ENCODE measurements at places on chromosomes 5 and 9.

DNA sequence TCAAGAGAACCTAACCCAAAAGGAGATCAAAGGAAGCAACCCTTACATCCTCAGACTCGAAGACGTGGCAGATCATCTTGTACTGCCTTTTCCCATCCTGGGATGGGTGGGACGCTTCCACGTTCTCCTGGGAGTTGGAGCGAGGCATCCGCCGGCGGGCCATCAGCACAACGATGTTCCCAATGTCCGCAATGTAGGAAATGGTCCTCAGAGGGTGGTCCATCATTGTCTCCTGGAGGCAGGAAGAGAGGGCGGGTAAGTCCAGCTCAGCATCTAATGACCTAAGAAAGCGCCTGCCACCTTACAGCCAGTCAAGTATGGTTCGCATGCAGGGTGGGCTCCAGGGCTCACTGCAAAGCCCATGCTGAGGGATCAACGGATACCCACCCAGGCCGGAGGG lies 131.2 kb downstream of the ENTREP1 start:
- no peaks in the 10 kb centered on the region for H3K4me1 ChIP-seq
- no peaks in the 10 kb centered on the region for H3K27me3 ChIP-seq
- no peaks in the 10 kb centered on the region for H3K36me3 ChIP-seq
- no peak overlapping the region for H3K4me3 ChIP-seq
- no peak for DNase-seq

- no peaks in the 10 kb centered on the region for H3K4me1 ChIP-seq
- H3K4me3 ChIP-seq, result no peak overlapping the region
- DNase-seq, result no peak
- H3K27ac ChIP-seq, result no peak overlapping the region
- no peaks in the 10 kb centered on the region for H3K36me3 ChIP-seq
Observed at GRCh38 chr9:104864675-104865104, 63.3 kb downstream of the ABCA1 start.

GRCh38 chr5:40649463-40650030 lies 30.2 kb upstream of the PTGER4 start:
- peaks cover 27% of the 10 kb centered on the region for H3K4me1 ChIP-seq
- peak; percentile 53 for DNase-seq
- peak overlapping the region; percentile 72 for H3K27ac ChIP-seq
- no peaks in the 10 kb centered on the region for H3K36me3 ChIP-seq
- H3K4me3 ChIP-seq, result no peak overlapping the region

GRCh38 chr5:66849803-66850202 lies 253.6 kb downstream of the MAST4 start:
- no peaks in the 10 kb centered on the region for H3K36me3 ChIP-seq
- H3K4me1 ChIP-seq, result no peaks in the 10 kb centered on the region
- no peak overlapping the region for H3K4me3 ChIP-seq
- no peaks in the 10 kb centered on the region for H3K27me3 ChIP-seq
- no peak for DNase-seq

DNA sequence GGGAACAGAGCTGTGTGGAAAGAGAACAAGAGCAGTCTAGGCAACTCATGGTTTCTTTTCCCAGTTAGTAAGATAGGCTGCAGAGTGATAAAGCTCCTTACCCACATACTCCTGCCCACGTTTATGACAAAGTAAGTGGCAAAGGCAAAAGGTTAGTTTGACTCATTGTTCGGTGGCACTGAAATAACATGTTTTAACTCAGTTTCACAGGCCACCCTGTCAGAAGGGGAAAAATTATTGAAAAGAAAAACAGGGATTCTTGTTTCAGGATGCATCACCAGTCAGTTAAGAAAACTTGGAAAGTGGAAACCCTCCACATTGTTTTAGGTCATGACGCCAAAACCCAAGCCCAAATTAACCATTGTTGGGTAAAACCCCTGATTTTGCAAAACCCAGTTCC lies 22.3 kb upstream of the DAB2 start:
- H3K4me3 ChIP-seq, result no peak overlapping the region
- H3K27me3 ChIP-seq, result no peaks in the 10 kb centered on the region
- H3K4me1 ChIP-seq, result no peaks in the 10 kb centered on the region
- no peaks in the 10 kb centered on the region for H3K36me3 ChIP-seq
